ENCODE measurements at places on chromosomes 13 and 19.

GRCh38 chr13:99467764-99468163 lies 33.5 kb upstream of the TM9SF2 start:
- no peak for DNase-seq

- DNase-seq = no peak
These were observed at the start of gene CCDC8 for GRCh38 chr19:46413262-46414031. Gene CCDC8, minus strand, starts transcription at chr19:46413564. Its CDS starts 754 bp downstream, at chr19:46412810.

DNA sequence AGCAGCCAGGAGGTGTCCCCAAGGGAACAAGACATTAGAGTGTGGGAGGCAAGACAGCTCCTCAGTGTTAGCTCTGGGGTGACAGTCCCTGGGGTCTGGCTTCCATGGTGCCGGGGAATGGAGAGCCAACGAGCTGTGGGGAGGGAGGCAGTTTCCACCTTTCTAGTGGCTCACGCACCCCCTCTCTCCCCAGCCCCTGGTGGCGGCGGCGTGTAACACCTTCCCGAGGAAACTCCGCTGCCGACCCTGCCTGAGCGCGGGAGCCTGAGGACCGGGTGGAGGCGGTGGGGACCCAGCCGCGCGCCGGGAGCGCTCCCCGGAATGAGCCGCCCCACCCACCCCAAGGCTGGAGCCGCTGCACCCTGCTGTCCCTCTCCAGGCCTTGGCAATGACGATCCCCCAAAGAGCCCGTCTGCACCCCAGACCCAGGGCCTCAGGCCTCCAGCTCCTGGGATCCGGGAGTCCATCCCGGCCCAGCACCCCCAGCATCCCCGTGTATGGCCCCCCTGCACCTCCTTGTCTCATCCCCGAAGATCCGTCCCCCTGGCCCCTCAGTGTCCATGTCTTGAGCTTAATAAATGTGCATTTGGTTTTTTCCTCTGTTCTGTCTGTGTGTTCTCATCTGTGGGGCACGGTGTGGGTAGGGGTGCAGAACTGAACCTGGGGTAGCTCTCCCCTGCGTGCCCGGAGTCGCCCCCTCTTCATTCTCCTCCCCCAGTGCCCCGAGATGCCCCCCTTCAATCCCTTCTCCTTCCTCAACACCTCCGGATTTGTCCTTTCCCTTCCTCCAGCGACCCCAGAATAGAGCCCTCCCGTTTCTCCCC lies 622 bp upstream of the FXYD5 start:
- peak; percentile 62 for DNase-seq

- DNase-seq = no peak
These were observed 13.5 kb downstream of the PLPP2 start for GRCh38 chr19:277581-278165.

- no peak for DNase-seq
These were observed 1.4 kb downstream of the CASP14 start for GRCh38 chr19:15050639-15051038.

- no peak for DNase-seq
These were observed 1792.7 kb upstream of the MIR17HG start for GRCh38 chr13:89554801-89555200.

DNA sequence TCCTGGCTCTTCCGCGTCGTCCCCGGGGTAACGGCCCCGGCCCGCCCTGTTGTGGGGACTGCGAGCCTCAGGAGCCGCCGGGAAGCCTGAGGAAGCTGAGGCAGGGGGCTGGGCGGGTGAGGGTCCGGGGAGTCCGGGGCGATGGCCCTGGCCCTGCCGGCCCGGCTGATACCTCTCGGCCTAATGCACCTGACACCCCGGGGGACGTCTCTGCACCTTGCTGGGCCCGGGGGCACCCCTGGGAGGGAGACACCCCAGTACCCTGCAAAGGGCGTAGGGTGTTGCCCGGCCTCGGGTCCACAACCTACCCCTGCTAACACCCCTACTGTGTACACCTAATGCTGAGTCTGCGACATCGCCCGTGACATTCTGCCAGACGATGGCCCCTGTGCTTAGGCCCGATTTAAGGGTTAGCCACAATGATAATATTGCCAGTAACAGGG lies 410 bp downstream of the PIN1 start:
- no peak for DNase-seq

- DNase-seq = no peak
These were observed 8.5 kb upstream of the PEX11G start for GRCh38 chr19:7497292-7497691.

DNA sequence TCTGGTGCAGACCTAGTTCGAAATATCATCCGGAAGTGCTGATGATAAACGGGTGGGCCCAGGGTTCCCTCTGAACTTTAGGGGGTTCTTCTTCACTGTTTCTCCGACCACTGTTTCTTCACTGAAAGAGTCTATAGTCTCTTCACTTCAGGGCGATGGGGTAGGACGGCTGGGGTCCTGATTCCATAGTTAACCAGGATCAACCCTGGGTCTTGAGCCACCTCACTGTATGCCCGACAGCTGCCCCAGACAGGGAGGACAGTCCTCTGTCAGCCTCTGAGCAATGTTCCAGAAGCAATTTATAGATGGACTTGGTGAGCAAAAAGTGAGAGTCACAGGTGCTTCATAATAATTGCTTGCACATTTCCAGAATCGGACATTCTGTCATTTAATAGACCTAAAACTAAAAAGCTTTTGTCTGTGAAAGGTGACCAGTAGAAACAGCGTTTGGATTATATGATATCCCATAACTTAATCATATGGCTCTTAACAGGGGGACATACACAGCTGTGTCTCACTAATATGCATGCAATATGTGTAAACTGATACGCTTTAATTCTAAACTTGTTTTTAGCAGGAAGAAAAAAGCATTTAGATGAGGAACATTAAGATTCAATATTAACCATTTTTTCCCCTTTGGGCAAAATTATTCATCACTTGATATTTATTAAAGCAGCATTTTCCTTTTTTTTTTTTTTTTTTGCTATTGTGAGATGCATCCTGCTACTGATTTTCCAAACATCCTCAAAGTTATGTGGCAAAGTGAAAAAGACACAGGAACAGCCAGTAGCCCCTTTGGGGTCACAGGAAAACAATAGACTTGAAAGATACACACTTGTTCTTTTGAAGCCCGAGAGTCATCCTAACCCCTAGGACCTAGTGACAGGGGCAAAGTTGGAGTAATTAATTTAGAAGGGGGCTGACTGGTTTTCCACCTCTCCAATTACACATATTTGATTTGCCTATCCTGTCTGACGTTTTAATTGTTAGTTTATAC lies 277.0 kb downstream of the ZNF536 start:
- DNase-seq = no peak

DNA sequence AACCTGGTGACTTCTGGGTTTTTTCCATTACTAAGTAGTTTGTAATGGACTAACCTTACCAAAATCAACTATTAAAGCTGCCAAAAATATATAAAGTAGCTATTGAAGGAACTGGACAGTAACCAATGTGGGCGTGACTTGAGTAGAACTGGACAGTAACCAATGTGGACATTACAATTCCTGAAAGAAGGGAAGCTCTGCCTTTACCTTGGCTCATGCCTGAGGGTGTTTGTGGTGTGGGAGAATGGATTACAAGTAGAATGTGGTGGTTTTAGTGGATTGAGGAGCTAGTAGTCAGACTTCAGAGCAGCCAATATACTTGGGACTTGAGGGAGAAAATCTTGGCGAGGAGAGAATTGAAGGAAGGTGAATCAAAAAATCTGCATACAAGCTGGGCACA lies 17.5 kb downstream of the LRRC63 start:
- no peak for DNase-seq

- no peak for DNase-seq
These were observed 77.8 kb downstream of the INSR start for GRCh38 chr19:7216373-7216902.

GRCh38 chr13:36028359-36029025 lies 102.7 kb downstream of the DCLK1 start:
- no peak for DNase-seq

DNA sequence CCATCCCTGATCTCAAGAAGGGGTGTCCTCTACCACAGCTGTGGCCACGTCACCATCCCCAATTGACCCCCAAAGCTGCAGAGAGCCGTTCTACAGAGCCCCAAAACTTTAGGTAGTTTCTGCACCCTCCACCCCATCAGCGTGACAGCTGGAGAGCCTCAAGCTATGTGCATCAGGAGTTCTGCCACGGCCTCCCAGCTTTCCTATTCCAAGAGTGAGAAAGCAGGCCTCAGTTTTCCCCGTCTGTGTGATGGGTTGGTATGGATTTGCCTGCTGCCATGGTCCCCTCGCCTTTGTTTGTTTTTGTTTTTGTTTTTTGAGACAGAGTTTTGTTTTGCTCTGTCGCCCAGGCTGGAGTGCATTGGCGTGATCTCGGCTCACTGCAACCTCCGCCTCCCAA lies 1.5 kb downstream of the BCL3 start:
- DNase-seq = no peak

GRCh38 chr19:11693505-11694499 lies 44.9 kb downstream of the ZNF823 start:
- DNase-seq = no peak

GRCh38 chr13:78611040-78611439 lies 7.7 kb upstream of the POU4F1 start:
- DNase-seq = no peak

DNA sequence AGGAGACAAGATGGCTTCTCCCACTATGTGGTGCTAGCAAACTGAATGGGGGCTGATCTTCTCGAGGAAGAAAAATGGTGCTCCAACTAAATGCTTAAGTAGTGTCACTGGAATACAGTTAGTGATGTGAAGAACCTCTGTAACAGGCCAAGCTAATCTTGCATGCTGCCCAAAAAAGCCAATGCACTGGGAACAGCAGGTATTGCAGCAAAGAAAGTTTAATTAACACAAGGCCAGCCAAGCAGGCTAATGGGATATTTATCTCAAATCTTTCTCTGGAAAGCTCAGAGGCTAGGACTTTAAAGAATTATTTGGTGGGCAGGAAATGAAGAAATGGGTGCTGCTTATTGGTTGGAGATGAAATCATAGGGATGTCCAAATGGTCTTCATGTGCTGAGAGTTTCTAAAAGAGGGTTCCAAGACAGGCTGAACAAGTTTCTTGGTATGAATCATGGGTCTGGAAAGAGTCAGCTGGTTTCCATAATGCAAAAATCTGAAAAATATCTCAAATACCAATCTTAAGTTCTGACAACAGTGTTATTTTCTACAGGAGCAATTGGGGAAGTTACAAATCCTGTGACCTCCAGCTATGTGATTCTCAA lies 1550.5 kb downstream of the SLITRK5 start:
- no peak for DNase-seq

DNA sequence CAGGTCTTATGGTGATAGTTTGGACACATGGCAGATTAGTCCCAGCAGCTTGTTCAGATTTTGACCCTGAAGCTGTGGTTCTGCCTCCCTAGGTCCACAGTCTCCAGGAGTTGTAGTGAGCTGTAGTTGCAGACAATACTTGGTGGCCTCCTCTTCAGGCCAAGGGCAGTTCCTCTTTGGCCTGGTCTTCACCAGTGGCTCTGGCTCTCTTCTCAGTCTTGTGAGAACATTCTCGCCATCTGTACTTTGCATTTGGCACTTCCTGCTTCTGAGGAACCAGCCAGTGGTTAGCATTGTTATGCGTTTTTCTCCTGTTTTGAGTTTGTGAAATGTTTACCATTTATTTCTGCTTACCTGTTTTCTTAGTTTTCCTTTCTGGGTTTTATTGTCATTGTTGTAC lies 40.7 kb downstream of the PCCA start:
- no peak for DNase-seq

GRCh38 chr19:55075371-55075998 lies at the start of gene EPS8L1:
Gene EPS8L1, plus strand, starts transcription at chr19:55075869. Its CDS starts 576 bp downstream, at chr19:55076445.
- no peak for DNase-seq

- no peak for DNase-seq
These were observed 211.9 kb downstream of the NDFIP2 start for GRCh38 chr13:79692846-79693245.

- DNase-seq = no peak
These were observed 41.1 kb downstream of the CEACAM1 start for GRCh38 chr19:42487032-42487797.

DNA sequence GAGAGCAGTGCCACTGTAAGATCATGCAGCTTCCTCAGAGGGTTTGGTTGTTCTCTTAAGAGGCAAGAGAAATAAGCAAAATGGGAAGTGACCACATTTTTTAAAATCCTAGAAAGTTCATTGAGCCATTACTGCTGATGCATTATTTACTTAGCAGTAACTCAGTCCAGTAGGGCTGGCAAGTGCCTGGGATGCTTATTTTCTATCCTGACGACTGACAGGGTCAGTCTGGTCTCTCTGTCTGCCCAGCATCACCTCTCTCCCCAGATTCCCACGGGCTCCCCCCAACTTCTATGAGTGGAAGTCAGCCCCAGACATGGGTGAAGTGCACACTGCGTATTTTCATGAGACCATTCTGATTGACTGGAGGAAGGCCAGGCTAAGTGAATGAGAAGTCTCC lies 10.4 kb downstream of the SHISA2 start:
- no peak for DNase-seq

DNA sequence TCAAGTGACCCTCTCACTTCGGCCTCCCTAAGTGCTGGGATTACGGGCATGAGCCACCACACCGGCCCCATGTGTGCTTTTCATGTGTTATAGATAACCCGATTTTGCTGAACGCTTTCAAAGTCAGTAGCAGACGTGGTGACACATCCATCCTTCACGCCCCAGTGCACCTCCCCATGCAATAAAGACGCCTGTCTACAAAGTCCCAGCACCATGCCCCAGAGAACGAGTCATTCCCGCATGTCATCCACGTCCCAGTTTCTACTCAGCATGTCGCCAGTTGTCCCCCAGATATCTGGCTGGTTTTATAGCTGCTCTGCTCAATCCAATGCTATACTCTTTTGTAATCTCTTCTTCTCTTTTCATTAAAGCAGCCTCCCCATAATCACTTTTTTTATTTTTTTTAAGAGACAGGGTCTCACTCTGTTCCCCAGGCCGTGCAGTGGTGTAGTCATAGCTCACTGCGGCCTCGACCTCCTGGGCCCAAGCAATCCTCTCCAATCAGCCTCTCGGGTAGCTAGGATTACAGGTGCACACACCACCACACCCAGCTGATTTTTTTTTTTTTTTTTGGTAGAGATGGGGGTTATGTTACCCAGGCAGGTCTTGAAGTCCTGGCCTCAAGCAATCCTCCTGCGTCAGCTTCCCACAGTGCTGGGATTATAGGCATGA lies 42.5 kb downstream of the DNM2 start:
- DNase-seq = no peak

DNA sequence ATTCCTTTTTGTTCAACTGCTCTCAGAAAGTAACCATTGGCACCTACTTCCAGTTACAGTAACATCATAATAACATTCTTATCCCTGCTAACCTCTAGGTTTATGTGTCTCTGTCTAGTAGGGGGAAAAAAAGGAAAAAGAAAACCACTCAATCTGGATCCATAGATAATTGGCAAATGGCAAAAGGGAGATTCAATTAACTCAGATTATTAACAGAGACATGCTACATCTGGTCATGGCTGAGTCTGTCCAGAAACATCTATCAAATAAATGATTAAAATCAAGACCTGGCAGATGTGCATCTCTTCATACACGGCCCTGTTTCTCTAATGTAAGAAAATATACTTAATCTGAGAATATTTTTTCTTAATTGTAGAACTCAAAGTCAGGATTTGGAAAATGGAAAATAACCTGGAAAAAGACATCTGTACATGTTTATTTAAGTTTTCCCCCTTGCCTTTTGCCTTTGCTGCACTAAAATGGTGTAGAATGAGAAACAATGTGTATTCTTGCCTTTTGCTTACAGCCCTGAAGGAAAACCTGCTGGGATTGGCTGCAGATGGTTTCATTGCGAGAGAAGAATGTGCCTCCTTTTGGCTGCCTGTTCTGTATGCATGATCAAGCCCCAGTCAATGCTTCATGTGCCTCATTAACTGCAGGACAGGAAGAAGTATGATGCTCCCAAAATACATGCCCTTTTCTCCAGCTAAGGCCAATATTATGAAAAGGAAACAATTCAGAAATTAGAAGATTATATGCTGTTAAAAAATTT lies 921.6 kb upstream of the PCDH20 start:
- DNase-seq = no peak

GRCh38 chr13:37416291-37417059 lies 182.1 kb downstream of the POSTN start:
- DNase-seq = no peak

Measured in activated CD8-positive, alpha-beta memory T cell treated with anti-CD3 and anti-CD28 coated beads for 48 hours (primary cell).